Cardiac fibroblast (primary cell): ENCODE measurements at places on chromosomes 5 and 9.

DNA sequence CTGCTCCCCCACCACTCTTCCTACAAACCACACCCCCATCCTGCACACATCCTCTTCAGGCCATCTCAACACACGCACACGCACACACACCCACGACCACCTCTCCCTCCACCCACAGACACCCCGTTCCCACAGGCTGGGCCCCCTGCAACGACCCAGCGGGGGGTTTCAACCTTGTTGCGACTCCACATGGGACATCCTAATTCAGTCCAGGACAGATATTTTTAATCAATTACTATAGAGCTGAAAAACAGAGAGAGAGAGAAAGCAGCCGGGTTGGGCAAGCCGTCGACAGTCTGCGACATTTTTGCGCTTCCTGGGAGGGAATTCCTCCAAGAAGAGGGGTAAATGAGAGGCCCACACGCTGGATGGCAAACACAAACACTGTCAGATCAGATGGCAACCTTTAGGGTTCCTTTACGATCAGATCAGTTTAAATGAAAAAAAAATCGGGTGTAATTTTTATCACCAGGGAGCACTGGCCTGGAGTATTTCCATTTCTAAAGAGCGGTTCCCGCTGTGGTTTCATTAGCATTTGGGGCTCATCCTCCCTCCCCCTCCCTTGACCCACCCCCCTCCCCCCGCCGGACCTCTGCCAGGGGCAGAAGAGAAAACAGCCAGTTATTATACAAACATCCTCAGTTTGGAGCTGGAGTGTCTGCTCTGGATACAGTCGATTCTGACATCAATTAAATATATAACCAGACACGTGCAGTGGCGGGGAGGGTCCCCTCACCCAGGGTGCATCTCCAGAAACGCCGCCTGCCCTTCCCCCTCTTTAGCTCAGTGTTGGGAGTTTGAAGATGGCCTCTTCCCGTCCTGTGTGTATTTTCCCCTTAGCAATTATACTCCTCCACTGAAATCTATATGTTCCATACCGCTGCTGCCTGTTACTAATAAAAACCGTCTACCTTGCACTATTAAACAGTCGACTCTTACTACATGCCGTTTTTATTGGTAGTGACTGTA, 2.3 kb upstream of the IRX2 start:
- no peak for DNase-seq

- peak; percentile 77 for DNase-seq
These were observed 1.2 kb downstream of the CARD6 start for GRCh38 chr5:40842351-40842750.

- peak; percentile 86 for DNase-seq
These were observed 182.4 kb upstream of the OTULINL start for GRCh38 chr5:14399054-14399692.

- DNase-seq, result no peak
These were observed 47.5 kb downstream of the ADRB2 start for GRCh38 chr5:148873690-148874485.

DNA sequence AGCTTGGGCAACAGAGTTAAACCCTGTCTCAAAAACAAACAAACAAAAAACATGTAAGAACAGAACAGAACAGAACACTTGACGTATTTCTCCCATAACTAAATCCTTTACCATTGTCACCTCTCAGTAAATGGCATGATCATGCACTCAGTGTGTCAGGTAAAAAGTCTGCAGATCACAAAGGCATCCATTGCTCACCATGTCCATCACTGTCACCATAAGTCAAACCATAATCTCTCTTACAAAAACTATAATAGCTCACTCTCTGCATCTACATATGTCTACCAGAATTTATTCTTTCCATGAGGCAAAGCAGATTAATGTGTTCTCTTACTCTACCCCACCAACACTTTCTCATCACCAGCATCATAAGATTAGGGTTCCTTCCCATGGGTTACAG, 387.5 kb downstream of the CDH12 start:
- DNase-seq, result no peak

GRCh38 chr5:59767681-59768151, 125.8 kb downstream of the PDE4D start:
- DNase-seq, result peak; percentile 35

DNA sequence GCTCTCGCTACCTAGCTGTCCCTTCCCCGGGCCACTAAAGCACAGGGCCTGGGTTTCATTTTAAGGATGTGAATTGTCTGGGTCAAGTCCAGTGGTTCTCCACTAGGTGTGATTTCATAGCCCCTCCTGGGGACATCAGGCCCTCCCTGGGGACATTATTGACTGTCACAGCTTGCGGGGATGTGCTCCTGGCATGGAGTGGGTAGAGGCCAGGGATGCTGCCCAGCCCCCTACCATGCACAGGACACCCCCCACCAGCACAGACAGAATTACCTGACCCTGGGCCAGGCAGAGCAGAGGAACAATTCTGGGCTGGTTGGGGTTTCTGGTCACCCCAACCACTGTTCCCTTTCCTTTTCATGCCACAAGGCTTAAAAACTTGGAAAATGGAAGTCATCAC, 4.1 kb downstream of the FAM78A start:
- no peak for DNase-seq

DNA sequence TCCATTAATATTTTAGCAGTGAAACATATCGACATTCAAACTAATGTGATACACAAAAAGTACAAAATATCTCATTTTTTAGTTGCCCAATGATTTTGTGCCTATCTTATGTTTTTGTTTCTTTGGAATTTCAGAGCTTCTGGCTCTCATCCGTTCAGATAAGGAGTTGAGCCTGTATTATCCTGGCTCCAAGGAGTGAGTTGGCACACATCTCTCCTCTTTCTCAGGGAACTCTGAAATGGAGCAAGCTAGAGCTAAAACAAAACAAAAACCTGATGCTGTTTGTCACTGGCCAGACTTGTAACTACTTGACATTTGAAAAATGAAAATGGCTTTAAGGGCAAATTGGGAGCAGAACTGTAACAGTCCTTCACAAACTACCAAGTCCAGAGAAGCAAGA, 131.3 kb upstream of the SLC28A3 start:
- DNase-seq, result no peak

- DNase-seq, result no peak
These were observed 37.7 kb downstream of the NEUROG1 start for GRCh38 chr5:135497971-135498636.

DNA sequence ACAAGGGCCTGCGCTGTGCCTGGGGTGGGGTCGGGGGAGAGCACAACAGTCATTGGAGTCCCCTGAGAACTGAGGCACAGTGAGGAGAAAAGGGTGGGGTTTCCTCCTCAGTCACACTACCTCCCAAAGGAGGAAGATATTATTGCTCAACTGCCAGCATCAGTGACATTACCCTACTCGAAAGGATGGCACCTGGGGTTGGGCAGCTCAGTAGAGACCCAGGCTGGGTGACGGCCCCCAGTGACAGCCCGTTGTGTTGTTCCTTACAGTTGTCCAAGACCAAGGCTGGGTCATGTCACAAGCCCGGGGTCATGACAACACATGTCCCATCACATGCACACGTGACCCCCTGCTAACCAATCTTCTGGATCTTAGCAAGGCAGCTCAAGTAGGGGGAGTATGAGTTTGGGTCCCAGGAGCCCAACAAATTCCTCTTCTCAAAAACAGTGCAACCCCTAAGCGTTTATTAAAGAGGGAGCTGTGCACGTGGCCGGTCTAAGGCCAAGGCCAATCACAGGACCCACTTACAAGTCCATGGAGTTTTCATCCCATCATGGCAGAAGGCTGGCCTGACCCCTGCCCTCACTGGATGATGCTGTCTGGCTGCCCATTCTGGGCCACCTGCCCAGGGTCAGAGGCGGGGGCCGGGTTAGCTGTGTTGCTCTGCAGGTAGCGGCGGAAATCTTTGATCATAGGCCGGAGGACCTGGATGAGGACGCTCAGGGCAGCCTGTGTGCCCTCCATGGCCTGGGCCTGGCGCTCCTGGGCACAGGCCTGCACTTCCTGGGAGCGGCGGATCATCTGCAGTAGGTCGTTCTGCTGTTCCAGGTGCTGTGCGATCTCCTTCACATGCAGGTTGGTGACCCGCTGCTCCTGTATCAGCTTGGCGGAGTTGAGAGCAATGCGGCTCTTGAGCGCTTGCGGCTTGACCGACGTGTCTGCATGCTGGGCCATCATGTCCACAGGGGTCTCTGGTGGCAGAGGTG, 4.0 kb downstream of the NAIF1 start:
- DNase-seq, result no peak

- DNase-seq, result no peak
These were observed 103.5 kb upstream of the PTCH1 start for GRCh38 chr9:95620314-95620713.

DNA sequence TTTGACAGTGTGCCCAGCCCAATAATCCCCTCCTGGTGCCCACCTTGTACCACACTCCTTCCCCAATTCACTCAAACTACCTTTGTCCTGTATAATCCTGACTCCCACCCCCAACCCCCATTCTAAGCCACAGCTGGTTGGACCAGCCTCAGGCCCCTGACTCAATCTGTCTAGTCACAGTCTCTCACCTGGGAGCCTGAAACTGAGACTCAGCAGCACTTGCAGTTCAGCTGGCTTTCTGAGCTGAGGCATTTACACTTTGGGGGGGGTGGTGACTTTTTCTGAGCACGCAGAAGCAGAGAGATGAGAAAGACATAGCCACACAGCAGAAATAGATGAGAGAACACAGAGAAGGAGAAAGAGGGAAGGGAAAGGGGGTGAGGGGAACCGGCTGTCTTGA, 247.3 kb downstream of the MAN2A1 start:
- no peak for DNase-seq

GRCh38 chr5:158819840-158820620, 279.7 kb downstream of the EBF1 start:
- peak; percentile 25 for DNase-seq

- no peak for DNase-seq
These were observed 19.4 kb downstream of the CWC27 start for GRCh38 chr5:64788156-64788555.

- DNase-seq, result peak; percentile 22
These were observed 29.3 kb downstream of the SLC1A1 start for GRCh38 chr9:4519604-4520003.

GRCh38 chr9:84867186-84867585, 197.7 kb downstream of the NTRK2 start:
- no peak for DNase-seq

GRCh38 chr9:114143234-114143633, 12.1 kb upstream of the COL27A1 start:
- no peak for DNase-seq

- DNase-seq, result peak; percentile 83
These were observed at the start of gene SKP1 for GRCh38 chr5:134176511-134177368. Gene SKP1 (minus strand): TSS chr5:134176950. CDS start chr5:134174022, 2,928 bp downstream.

- DNase-seq, result no peak
These were observed 1.2 kb downstream of the CXXC5 start for GRCh38 chr5:139649082-139649991.

DNA sequence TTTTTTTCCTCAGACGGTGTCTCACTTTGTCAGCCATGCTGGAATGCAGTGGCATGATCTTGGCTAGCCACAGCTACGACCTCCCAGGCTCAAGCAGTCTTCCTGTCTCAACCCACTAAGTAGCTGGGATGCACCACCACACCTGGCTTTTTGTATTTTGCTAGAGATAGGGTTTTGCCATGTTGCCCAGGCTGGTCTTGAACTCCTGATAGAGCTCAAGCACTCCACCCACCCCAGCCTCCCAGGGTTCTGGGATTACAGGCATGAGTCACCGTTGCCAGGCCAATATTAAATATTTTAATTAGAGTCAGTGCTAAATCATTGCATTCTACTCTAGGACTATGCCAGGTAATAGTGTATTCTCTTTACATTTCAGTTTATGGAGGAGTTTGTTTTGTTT, 41.5 kb downstream of the UBE2R2 start:
- DNase-seq, result no peak
